Activated B cell treated with CpG ODN at 0.5 μM for 24 hours (primary cell): ENCODE measurements at places on chromosomes 7 and 10.

GRCh38 chr10:124065382-124066125, 27.8 kb downstream of the CHST15 start:
- no peak for DNase-seq

- DNase-seq = no peak
Observed at GRCh38 chr7:148028165-148028564, 562.4 kb upstream of the C7orf33 start.

DNA sequence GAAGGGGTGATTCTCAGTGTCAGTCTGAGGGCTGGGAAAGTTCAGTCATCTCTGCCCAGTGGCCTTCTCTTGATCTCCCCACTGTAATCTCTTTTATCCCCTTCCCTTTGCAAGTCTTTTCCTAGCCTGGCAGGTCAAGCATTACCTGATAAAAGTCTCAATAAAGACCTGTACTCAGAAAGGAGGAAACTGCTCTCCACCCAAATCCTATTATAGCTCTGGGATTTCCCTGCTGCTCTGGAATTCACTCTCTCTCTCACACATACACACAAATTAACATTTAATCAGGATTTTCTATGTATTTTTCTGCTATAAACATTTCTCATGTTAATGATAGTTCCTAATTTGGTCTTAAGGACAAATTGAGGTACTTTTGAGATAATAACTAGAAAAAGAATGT, 46.5 kb downstream of the ABCA13 start:
- DNase-seq = no peak

DNA sequence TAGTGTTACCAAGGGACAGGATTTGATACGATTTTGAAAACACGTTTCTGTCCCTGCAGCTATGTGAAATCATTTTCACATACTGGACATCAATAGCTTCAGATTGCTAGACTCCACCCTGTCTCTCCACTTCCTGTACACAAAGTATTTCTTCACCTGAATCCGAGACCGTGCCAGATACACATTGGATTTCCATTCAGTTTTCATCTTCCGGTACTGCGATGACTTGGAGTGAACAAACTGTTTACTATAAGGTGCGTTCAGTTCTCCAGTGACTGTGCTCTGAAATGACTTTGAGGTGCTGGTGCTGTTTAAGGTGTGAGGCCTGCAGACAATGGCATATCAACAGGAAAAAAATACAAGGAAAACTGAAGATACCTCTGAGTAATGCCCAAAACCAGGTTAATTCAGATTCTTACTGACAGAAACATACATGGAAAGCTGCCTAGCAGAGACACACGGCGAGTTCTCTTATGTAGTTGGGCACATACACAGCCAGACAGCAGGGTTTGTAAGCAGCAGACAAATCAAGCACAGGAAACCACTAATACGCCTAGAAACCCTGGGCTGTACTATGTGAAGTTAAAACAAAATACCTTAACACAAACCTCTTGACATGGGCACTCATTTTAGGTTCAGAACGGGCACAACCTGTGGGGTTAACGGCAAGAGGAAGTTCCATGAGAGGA, 119.2 kb downstream of the GALNT11 start:
- DNase-seq = no peak

DNA sequence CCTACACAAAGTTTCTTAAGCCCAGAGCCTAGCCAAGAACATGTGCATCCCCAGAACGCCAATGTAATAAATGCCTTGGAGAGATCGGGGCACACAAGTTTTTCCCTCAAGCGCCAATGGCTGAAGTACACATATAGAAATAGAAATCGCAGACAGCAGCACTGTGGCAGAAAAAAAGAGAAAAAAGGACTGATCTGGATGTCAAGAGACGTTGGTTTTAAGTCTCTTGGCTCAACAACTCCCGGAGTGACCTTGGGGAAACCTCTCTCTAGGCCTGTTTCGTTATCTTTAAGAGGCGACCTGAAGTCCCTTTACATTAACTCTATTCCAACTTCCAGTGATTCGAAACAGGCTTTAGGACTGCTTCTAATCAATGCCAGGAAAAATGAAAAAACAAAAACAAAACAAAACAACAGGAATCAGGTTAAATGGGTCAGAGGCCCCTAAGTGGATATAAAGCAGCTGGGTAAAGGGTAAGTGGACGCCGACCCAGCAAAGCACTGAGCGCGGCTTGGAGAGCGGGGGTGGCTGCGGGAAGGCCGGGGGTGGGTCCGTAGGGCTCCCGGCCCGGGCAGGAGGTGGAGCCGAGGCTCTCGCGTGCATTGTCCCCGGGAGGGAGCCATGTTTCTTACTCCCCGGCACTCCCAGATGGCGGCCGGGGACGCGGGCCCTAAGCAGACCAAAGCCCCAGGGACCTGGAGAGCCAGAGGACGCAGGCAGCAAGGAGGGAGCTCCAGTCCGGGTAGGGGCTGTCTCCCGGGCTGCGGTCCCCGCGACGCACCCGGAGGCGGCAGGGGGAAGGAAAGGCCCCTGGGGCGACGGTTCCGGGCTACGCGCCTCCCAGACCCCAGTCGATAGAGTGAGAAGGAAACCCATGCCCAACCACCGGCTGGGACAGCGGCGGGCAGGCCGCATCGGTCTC, 757 bp downstream of the EIF3A start:
- DNase-seq = no peak

- DNase-seq = no peak
Observed at GRCh38 chr7:80838643-80839042, 80.2 kb downstream of the SEMA3C start.

GRCh38 chr10:60236869-60237524, 152.7 kb downstream of the ANK3 start:
- DNase-seq = peak; percentile 57

DNA sequence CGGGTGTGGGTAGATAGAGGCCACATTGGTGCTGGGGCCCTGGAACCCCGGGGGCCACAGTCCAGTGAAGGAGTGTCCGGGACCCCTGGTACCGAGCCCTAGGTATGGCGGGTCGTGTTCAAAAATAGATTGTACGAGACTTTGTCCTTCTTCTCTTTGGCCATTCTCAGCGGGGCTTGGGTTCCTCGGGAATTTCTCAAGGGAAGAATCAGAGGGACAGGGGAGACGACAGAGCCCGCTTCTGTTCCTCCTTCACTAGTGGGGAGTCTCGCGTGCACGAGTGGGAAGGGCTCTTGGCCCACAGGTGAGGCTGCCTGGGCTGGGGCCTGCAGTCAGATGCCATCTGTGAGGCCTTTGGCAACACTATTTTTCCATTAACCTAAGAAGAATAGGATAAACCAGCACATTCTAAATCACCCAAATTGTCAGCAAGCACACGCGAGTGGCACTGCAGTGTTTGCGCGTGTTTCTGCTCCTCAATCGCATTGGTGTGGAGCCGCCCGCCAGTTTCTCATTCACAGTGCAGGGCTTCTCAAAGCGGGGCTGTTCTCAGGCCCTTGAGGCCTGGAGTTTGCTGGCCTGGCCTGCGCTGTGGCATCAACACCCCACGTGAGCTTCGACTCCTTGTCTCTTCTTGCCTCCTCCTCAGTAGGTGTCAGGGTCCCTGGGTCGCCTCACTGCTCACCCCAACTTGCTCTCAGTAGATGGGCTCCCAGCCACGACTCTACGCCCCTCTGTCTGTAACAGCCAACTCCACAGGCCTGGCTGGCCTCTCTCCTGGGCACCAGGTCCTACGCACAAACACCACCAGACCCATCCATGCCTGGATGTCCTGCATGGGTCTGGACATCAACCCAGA, 187.6 kb upstream of the SHH start:
- no peak for DNase-seq

DNA sequence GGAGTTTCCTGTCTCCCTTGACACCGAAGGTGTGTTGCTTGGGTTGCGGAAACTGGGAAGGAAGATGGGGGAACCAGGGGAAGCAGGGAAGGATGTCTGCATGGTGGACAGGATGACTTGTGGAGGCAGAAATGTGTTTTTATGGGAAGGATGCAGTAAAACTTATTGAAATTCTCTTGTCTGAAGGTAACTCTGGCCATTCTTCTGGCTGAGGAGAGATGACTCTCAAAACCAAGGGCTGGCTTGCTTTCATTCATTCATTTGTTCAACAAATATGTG, 1.5 kb downstream of the UBTD1 start:
- no peak for DNase-seq

DNA sequence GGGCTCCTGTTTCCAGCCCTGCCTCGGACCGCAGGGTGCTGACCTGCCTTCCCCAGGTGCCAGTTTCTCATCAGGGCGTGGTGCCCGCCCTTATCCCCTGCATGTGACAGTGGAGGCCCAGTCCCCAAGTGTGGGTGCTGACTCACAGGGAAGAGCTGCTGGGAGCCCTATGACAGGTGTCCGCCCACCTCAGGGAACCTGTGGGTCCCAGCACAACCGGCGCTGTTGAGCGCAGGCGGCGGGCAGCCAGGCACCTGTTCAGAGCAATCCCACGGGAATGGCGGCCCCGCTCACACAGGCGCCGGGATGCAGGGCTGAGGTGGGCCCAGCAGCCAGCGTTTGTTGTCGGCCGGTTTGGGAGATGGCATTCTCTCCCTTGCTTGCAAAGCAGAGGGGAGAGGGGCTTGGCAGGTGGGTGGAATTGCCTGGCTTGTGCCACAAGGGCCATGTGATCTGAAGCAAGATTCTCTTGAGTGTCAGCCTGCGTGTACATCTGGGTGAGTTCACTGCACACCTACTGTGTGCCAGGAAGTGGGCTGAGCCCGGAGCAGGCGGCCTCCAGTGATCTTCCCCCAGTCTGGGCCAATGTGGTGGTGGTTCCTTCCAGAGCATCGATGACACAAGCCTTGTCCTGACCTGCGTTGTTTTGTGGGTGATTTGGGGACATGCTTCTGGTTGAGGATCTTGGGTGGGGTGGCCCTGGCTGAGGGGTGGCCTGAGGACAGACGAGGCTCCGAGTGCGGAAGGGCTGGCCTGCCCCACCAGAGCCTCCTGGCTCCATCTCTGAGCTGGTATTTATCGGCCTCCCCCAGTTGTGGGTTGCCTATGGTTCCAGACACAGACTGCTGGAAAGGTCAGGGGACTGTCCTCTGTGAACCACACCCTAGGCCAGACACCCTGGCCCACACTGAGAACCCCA, 2.4 kb downstream of the PWWP2B start:
- DNase-seq = no peak

- DNase-seq = no peak
Observed at GRCh38 chr10:109178591-109178990, 744.7 kb downstream of the XPNPEP1 start.

GRCh38 chr7:129014501-129015101, 40.3 kb downstream of the TNPO3 start:
- no peak for DNase-seq

DNA sequence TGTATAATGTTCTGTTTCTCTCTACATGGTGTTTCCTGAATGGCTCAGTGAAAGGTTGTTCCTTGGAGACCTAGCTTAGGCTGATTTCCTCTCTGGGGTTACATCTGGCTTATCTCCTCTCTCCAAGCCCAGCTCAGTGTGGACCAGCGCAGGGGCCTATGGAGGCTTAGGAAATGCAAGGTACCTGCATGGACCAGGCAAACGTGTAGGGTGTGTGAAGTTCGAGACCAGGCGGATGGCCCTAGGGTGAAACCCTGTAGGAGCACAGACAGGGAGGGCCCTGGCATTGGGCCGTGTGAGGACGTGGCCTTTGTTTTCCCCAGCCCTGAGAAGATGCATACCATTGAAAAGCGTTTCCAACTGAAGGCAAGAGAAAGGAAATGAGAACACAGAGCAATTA, 59.0 kb downstream of the DOCK1 start:
- no peak for DNase-seq

DNA sequence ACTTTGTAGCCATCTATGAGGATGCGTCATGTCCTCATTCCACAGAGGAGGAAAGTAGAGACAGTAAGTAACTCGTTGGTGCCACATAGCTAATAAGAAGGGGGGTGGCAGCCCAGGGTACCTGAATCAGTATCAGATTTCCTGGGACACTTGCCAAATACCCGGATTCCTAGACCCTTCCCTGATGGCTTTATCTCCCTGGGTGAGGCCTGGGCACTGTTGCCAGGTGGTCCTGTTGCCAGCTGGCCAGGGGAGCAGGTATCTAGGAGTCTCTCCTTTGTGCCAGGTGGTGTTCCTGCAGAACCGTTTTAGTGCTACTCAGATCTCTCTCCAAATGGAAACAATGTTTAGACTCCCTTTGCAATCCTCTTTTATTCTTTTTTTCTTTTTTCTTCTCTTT, 12.7 kb downstream of the SLC29A3 start:
- no peak for DNase-seq

DNA sequence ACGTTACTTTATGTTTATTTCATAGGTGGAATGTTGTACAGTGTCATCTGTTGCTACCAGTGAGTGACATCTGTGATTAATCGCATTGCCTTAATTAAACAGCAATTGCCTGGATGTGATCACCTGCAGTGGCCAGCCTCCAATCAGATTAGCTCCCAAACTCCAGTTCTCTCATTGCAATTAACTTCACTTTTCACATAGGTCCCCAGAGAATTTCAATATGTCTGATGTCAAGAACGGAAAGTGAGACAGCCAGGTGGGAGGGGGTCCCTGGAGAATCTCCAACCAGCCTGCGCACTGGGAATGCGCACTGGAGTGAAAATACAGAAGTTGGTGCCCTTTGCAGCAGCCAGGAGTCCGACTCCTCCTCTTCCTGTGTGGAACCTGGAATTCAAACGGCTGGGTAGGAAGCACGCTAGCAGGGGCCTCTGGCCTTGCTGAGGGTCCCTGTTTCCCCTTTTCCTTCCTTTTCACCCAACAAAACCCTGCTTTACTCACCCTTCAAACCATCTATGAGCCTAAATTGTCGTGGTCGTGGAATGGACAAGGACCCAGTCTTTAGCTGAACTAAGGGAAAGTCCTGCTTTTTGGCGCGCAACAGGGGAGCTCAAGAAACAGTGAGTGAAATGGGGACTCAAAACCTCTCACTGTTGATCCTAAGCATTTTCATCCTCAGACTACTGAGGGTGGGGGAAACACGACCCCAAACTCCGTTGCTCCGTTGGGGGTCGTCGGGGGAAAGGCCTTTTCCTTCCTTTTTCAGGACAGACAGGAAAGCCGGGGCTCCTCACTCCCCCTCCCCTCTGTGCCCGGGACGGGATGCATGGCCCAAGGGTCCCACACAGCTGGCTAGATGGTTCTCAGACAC, 1355.5 kb upstream of the LRRTM3 start:
- DNase-seq = no peak

GRCh38 chr7:93092757-93093370, 24.9 kb downstream of the SAMD9 start:
- DNase-seq = no peak

- no peak for DNase-seq
Observed at GRCh38 chr7:82091126-82091684, 321.4 kb upstream of the HGF start.

GRCh38 chr10:110853921-110854605, 17.7 kb upstream of the PDCD4 start:
- DNase-seq = no peak

GRCh38 chr10:76036111-76036940, 604.9 kb downstream of the LRMDA start:
- DNase-seq = no peak

GRCh38 chr10:132168571-132169030, 18.1 kb upstream of the DPYSL4 start:
- DNase-seq = no peak

- DNase-seq = no peak
Observed at GRCh38 chr7:147774461-147774860, 816.1 kb upstream of the C7orf33 start.

DNA sequence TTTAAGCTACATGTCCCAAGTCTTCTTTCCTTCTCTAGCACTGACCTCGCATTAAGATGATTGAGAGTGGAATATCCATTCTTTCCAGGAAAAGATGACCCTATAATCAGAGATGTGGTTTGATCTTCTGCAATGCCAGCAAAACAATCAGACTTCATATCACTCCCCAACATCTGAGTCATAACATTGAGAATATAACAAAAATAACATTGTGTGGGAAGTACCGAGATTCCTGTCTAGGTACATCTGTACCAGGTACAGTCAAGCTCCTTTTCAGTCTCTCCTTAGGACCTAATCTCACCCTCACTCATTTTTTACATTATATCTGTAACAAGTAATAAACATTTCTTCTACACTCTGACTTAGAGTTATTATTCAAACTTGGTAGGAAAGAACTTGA, 201.6 kb downstream of the LRRTM3 start:
- DNase-seq = no peak
